ENCODE measurements at places on chromosomes 5 and 9. TPM values are rescaled to one million over a fixed set of nuclear protein-coding genes. Genes with fewer than 3 reads are reported as not detected.

The PRRX2 gene
- total RNA-seq, result 10.2 TPM

The ERCC8 gene
- 15.8 TPM for total RNA-seq

The CCDC152 gene
- 0.42 TPM for total RNA-seq

The GAS1 gene
- 47.4 TPM for total RNA-seq

The PCDHB2 gene
- total RNA-seq, result 2.1 TPM

GRCh38 chr5:122327110-122327509 lies 15.1 kb downstream of the SNCAIP start:
- no peak for DNase-seq

DNA sequence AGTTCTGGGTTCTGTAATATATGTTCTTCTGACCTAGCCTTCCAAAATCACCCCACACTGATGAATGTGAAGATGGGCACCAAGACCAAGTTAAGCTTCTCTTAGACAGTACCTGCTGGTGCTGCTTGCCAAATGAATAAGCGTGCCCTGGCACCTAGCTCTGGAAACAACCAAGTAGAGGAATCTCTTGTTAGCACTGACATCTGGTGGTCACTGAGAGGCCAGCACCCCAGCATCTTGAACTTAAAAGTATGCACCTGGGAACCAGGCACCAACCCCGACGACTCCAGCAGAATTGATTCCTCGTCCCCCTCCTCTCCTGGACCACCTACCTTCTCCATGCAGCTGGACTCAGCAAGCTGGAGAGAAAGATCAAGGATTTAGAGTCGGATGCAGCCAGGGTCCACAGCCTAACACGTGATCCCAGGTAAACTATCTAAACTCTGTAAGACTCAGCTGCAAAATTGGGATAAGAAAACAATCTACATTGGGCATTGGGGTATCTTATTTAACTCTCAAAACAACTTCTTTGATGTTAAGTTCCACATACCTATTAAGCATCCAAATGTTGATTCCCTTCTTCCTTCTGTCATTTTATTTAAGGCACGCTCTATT lies 89.8 kb downstream of the SLC1A3 start:
- no peak for DNase-seq

All from esophagus muscularis mucosa (tissue), 4 donors.